Stimulated activated CD4-positive, alpha-beta T cell treated with anti-CD3 and anti-CD28 coated beads, Interleukin-1b, Interleukin-23, amount 100 ng/mL, for 24 hours (primary cell): ENCODE measurements at places on chromosomes 1 and 21.

GRCh38 chr1:103063921-103064320 lies 44.4 kb downstream of the COL11A1 start:
- DNase-seq: no peak

GRCh38 chr1:92975551-92976232 lies 14.4 kb upstream of the DIPK1A start:
- no peak for DNase-seq

- DNase-seq: no peak
These were observed 70.1 kb upstream of the NTPCR start for GRCh38 chr1:232880354-232880753.

DNA sequence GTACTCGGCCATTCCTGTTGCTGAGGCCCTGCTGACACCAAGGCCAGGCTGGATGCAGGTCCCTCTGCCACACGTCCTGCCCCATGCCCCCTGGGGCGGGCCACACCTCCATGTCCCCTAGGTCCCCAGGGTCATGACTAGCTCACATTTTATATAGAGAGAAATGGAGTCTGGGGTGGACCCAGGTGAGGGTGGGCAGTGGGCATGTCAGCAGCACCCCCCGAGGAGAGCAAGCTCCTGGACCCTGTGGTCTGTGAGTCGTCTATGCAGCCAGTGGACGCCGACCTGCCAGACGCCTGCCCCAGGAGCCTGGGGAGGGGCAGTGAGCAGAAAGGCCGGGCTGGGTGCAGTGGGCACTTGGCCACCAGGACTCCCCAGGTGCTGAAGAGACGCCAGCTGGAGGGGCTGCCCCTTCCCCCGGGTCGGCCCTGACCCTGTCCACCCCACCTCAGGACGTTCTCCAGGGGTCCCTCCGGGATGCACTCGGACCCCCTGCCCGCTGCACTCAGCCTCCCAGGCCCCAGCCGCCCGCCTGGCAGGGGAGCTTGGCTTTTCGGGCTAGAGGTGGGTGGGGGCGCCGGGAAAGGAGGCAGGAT lies 15.9 kb downstream of the SAMD11 start:
- DNase-seq: no peak

- DNase-seq: no peak
These were observed 201.5 kb downstream of the S1PR1 start for GRCh38 chr1:101438359-101438758.

DNA sequence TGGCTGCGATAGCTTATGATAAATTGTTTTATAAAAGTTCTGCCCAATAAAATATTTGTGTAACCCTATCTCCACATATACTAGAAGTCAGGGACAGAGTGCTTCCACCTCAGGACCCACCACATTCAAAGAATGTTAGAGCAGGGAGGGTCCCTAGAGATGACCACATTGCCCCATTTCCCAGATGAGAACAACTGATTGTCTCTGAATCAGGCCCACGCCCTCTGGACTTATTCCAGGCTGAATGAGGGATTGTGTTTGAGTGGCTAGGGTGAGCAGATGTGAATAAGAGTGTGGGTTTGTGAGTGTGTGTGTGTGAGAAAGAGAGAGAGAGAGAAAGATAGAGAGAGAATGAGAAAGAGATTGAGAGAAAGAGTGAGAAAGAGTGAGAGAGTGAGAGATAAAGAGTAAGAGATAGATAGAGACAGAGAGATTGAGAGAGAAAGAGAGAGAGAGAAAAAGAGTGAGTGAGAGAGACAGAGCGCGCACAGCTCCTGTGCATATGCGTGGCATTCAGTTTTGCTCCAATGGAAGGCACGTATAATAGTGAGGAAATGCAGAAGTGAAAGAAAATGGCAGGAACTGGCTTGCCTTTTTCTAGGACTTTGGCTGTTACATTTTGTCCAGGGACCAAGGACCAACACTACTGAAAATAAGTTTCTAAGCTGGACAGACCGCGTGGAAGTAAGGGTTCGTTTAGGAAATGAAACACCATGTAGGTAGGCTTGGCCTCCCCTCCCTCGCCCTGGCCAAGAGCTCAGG lies 94.1 kb downstream of the ABCA4 start:
- no peak for DNase-seq

DNA sequence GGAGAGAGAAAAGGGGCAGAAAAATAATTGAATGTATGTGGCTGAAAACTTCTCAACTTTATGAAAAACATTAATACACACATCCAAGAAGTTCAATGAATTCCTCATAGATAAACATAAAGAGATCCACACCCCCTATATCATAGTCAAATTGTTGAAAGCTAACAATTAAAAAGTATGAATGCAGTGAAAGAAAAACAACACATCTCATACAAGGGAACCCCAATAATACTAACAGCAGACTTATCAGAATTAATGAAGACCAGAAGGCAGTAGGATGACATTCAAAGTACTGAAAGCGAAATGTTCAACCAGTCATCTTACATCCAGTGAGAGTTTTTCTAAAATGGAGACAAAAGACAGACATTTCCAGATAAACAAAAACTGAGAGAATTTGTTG lies 134.4 kb downstream of the FMN2 start:
- no peak for DNase-seq

- DNase-seq: no peak
These were observed 14.4 kb upstream of the OR2T10 start for GRCh38 chr1:248611883-248612414.

DNA sequence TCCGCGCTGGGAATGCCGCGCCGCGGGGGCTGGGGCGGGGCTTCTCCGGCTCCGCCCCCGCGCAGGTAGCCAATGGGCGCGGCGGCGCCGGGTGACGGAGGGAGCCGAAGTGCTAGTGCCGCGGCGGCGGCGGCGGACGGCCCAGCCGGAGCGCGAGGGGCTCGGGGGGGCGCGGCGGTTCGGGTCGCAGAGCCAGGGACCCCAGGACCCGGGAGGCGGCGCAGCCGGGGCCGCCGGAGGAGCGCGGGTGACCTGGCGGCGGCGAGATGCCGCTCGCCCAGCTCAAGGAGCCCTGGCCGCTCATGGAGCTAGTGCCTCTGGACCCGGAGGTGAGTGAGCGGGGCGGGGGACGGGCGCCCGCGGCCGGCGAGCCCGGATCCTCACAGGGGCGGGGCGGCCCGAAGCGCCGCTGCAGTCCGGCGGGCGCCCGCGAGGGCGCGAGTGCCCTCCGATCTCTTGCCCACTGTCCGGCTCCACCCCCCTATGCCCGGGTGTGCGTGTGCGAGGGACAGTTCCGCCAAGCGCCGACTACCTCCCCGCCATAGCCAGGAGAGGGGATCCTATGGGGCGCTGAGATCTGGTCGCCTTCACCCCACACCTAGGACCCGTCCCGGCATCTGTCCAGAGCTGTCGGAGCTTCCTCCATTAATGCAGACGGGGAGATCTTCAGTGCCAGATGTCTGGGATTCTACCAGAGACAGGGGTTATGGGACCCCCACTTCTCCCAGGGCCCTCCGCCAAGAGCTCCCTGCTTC lies at the start of gene RPS6KA1:
Gene RPS6KA1, plus strand, starts transcription at position 107 of the 755 bp plus-strand sequence. Its CDS starts 160 bp downstream, at position 267.
- DNase-seq: no peak

GRCh38 chr1:12601700-12602658 lies 16.0 kb downstream of the DHRS3 start:
- no peak for DNase-seq

DNA sequence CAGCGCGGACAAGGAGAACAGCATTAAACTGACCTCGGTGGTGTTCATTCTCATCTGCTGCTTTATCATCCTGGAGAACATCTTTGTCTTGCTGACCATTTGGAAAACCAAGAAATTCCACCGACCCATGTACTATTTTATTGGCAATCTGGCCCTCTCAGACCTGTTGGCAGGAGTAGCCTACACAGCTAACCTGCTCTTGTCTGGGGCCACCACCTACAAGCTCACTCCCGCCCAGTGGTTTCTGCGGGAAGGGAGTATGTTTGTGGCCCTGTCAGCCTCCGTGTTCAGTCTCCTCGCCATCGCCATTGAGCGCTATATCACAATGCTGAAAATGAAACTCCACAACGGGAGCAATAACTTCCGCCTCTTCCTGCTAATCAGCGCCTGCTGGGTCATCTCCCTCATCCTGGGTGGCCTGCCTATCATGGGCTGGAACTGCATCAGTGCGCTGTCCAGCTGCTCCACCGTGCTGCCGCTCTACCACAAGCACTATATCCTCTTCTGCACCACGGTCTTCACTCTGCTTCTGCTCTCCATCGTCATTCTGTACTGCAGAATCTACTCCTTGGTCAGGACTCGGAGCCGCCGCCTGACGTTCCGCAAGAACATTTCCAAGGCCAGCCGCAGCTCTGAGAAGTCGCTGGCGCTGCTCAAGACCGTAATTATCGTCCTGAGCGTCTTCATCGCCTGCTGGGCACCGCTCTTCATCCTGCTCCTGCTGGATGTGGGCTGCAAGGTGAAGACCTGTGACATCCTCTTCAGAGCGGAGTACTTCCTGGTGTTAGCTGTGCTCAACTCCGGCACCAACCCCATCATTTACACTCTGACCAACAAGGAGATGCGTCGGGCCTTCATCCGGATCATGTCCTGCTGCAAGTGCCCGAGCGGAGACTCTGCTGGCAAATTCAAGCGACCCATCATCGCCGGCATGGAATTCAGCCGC lies 2.5 kb downstream of the S1PR1 start:
- DNase-seq: no peak

DNA sequence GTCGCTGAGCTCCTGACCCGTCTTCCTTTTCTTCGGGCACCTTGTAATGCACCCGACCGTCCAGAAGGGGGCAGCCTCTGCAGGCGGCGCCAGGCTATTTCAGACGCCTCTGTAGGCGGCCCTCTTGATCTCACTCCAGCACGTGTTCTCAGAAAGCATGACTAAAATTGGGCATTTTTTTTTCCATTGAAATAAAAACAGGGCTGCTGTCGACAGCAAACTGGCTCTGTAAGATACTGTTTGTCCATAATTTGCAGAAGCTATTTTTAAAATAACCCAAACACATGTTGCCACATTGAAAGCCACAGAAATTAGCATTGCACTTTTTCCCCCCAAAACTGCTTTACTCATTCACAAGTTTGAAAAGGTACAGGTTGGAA lies 78.0 kb downstream of the STUM start:
- DNase-seq: peak; percentile 68

DNA sequence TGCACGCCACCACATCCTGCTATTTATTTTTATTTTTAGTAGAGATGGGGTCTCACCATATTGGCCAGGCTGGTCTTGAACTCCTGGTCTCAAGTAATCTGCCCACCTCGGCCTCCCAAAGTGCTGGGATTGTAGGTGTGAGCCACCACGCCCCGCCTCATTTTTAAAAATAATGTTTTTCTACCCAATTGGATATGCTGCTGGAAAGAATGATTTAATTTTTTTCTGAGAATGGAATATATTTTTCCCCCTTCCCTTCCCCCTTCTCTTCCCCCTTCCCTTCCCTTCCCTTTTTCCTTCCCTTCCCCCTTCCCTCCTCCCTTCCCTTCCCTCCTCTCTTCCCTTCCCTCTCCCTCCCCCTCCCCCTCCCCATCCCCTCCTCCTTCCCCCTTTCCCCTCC lies 17.7 kb upstream of the HMGN1 start:
- no peak for DNase-seq

DNA sequence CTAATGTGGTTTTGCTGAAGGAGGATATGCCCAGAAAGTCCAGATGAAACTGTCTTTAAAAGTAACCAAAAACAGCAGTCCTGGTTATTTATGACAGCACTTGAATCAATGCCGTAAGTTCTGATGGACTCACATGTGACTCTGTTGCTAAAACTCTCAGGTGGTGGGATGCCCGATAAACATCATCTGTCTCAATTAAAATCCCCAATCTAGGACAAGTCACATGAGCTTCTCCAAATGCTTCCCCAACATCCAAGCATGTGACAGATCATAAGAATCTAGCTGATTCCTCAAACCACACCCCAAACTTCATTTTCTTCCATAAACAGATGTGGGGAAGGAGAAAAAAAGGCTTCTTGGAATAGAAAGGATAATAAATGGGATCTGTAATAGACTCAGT lies 786 bp upstream of the CTSK start:
- no peak for DNase-seq

DNA sequence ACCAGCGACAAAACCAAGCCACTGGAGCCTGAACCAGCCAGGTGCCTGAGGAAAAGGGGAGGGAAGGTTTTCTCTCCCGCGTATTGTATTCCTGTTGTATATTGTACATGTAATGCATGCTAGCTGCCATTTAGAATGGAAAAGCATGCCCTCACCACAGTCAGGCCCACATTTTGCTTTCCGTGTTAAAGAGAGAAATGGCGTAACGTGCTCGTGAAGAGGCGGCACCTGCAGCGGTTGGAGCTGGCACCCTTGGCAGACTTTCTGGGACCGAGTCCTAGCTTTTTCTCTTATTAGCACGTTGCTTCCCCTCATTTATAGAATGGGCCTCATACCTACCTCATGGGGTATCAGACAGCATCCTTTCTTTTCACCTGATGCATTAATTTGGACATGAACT lies 135.3 kb upstream of the IRF2BP2 start:
- no peak for DNase-seq

DNA sequence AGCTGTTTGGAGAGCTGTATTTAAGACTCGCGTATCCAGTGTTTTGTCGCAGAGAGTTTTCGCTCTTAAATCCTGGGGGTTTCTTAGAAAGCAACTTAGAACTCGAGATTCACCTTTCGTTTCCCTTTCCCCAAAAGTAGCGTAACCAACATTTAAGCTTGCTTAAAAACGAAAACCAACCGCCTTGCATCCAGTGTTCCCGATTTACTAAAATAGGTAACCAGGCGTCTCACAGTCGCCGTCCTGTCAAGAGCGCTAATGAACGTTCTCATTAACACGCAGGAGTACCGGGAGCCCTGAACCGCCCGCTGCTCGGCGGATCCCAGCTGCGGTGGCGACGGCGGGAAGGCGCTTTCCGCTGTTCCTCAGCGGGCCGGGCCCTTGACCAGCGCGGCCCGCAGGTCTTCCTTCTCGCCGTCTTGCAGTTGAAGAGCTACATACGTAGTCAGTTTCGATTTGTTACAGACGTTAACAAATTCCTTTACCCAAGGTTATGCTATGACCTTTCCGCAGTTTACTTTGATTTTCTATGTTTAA lies 1.9 kb downstream of the OLIG1 start:
- no peak for DNase-seq
